ENCODE measurements at places on chromosomes 5 and 9. TPM values are rescaled to one million over a fixed set of nuclear protein-coding genes. Genes with fewer than 3 reads are reported as not detected.

Gene SCGB3A2
- total RNA-seq = not detected

Gene SNCAIP
- 19.1 TPM for total RNA-seq

Gene TAS2R1
- 1.9 TPM for total RNA-seq

Gene GPRIN1
- 34.5 TPM for total RNA-seq

Gene CDH9
- total RNA-seq = 0.24 TPM

Gene IL4
- total RNA-seq = not detected

Gene EQTN
- total RNA-seq = 0.75 TPM

Gene TSSK1B
- total RNA-seq = 0.46 TPM

DNA sequence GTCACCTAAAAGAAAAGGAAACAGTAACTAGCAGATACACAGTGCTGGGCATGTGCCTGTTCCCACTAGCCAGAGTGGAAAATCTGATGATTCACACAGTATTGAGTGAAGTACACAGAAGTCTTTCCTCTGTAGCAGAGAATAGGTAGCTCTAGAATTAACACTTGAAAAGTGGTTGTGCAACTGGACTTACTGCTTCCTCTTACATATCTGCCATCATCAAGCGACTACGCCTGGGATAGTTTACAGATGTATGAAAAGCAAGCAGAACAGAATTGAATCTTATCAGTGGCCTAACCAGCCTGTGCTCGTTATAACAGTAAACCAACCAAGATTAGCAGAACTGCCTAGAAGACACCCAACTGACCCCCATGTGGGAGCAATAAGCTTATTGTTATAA is 130.6 kb downstream of the DTWD2 start:
- ATAC-seq = no peak

DNA sequence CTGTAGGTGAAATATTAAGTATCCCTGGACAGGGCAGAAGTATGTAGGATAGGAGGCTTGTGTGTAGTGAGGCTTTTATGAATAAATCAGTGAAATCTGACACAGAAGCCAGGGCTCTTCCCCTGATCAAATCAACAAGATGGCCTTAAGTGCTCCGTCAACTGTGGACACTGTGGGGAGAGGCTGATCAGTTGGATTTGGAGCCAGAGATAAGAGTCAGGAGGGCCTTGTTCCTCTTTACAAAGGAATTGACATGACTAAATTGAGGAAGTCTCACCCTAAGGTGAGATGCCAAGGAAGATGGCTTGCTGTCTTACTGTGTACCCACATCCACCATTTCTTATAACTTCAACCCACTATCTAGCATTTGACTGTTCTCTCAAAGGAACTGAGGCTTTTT is 91.6 kb upstream of the PRRC1 start:
- no peak for ATAC-seq

- ATAC-seq = peak; percentile 60
Measured at GRCh38 chr5:140043508-140043872, 391 bp upstream of the NRG2 start.

DNA sequence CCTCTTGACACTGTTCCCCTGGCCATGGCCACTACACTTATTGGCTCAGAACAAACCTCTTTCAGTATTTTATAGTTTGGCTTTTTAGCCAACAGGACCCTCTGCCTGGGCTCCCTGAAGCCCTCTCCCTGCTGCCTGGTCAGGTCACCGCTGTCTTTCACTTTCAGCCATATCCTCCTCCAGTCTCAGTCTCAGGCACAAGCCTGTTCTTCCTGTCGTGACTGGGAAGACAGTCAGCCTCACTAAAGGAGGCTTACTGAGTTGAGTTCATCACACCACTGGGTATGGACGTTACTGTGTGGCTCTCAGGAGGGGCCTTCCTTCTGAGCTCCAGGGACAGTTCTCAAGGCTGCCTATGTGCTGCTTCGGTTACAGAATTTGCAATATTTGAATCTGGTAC is 2.0 kb downstream of the QSOX2 start:
- no peak for ATAC-seq

GRCh38 chr5:69032009-69032408 is 61.8 kb upstream of the SLC30A5 start:
- ATAC-seq = no peak

DNA sequence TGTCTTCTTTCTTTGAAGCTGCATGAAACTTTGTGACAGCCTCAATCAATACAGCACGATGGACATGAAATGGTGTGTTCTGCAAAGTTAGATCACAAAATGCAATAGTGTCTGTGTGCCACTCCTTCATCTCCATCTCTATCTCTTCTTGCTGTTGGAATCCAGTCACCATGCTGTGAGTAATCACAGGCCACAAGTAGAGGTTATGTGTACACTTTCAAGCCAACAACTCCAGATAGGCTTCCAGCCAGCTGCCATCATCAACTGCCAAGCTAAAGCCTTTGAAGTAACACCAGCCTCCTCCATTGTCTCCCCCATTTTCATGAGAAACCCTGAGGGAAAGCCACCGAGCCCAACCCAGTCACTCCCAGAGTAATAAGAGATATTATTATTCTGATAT is 360.6 kb downstream of the PTPRD start:
- no peak for ATAC-seq

DNA sequence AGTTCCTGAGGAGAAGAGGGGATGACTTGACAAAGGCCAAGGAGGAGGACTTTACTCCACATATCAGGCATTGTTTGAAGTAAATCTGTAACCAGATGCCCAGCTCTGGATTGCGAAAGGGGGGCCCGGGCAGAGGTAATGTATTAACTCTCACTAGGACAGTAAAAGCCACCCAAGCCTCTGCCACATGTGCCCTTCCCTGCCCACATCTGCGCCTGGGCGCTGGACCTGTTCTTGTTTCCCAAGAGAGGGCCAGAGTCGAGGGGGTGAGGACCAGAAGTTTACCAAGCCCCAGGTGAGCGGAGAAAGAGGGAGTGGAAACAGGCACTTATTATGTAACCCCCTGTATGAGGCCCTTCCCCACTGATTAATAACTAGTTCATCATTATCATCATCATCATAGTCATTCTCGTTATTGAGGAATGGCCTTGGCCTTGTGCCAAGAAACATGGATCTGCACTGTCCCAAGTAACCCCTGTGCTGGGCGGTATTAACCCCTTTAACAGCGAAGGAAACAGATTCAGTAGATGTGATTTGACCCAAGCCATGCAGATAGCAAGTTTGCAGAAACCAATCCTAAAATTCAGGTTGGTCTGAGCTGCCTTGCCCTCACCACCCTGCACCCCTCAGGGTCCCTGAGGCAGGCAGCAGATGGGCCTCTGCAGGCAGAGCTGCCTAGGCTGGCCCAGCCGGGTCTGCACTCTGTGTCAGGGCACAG is at the start of gene SLC23A1:
SLC23A1 (minus strand) TSS at position 23 of the 718 bp plus-strand sequence. CDS start 44 bp downstream, outside the sequence.
- no peak for ATAC-seq

GRCh38 chr5:137146402-137146890 is 352.7 kb downstream of the SPOCK1 start:
- ATAC-seq = peak; percentile 87

- ATAC-seq = peak; percentile 80
Measured at GRCh38 chr9:72524820-72525540, 3.6 kb downstream of the TMC1 start.

GRCh38 chr9:138060365-138060764 is 182.8 kb downstream of the CACNA1B start:
- no peak for ATAC-seq

- no peak for ATAC-seq
Measured at GRCh38 chr5:150512368-150512747, 4.4 kb downstream of the NDST1 start.

DNA sequence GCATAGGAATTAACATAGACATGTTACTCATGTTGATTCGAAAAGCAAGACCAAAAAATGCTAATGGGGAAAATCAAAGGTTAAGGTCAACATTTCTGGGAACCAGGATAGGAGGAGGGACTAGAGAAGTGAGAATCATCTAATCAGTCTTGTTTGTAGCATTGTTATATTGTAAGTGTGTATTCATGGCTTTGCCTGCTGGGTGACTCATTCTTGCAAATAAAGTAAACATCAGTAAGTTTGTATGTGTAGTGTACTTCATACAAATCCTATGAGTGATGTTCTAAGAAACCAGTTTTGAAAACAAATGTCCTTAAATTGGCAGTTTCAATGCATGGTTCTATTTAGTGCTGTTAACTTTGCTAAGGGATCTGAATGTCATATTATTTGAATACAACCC is 79.0 kb upstream of the TMEM252 start:
- no peak for ATAC-seq

DNA sequence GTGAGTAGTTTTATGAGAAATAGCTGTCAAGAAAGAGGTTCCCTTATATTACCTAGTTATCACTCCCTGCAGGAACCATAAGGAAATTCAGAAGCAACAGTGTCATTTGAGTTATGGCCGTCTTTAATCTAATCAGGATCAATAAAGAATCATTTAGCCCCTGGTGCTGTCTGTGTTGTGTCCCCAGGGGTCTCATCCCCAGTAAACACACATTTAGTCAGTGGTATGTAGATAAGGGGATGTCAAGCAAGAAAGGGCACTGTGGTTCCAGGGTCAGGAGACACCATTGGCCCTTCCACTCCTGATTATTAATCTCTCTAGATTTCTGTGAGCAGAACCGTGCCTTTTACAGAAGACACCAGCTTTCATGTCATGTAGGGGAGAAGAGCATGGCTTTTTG is 158.0 kb upstream of the SEMA6A start:
- no peak for ATAC-seq

GRCh38 chr9:127199001-127199791 is 65.4 kb upstream of the GARNL3 start:
- peak; percentile 86 for ATAC-seq

DNA sequence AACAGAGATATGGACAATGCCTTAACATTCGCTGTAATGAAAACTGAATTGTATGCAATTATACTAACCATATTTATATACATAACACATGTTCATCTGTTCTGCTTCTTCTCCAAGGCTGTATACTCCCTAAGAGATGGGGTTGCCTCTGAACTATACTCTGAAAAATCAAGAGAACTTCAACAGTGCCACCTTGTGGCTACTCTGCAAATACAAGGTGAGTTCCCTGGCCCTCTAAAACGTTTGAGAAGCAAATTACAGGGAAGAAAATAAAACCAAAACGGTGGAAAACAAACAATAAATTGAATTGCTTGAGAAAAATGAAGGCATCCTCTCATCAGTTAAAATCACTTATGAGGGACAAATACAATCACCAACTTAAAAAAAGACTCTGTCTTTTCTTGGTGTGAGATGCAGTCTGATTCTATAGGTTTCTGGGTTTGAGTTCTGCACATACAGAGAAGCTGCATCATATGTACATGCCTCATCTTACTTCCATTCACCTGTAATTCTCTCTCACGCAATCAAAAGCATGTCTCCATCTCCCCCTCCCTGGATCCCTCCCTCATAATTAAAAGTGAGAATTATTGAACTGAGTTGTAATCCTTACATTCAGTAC is 98.6 kb downstream of the FBXW11 start:
- ATAC-seq = peak; percentile 83

DNA sequence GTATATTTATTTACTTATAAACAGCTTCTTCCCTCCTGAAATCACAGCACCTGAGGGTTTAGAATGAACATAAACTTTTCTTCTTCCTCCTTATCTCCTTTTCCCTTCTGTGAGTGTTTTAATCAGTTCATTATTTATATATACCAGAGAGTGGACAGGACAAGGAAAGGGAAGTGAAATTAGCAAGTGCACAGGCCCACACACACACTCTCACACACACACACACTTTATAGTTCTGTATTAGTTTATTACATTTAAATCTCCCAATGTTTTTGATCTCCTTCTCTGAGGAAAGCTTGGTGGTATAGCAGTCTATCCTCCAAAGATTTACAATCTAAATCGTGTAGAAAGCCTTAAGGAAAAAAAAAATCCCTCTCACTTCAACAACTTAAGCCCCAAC is 353.5 kb downstream of the NDUFS4 start:
- ATAC-seq = no peak

GRCh38 chr9:18666348-18666747 is 192.4 kb downstream of the ADAMTSL1 start:
- ATAC-seq = no peak

DNA sequence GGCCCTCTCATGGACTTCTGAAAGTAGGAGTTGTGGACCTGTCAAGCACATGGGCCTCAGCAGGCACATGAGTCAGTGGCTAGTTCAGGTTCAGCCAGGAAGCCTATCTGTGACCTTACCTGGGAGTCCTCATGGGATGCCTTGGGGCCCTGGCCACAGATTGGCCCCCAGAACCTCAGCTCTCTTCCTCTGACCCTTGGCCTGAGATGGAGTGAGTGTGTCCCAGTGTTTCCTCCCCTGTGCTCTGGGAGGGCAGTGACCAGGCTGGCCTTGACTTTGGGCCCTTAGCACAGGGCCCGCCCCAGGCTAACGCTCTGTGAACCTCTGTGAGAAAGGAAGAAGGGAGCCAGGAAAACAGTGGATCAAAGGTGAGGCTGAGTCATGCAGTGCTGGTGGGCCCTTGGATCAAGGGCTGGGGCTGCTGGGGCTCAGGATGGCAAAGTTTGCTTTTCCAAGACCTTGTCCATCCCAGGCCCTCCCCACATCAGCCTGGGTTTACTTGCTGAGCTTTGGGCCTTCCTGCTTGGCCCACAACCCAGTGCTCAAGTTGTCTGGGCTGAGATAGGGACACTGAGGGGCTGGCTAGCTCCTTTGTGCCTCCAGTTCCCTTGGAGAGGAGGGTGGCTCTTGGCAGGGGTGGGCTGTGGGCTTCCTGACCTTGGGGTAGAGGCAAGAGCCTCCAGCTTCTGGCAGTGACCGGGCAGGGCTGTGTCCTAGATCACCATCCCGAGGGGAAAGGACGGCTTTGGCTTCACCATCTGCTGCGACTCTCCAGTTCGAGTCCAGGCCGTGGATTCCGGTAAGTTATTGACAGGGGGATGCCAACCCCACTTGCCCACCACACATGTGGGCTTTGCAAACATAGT is 41.4 kb downstream of the RGS3 start:
- no peak for ATAC-seq

GRCh38 chr9:134437403-134438194 is 111.3 kb downstream of the RXRA start:
- no peak for ATAC-seq
